Osteocyte (in vitro differentiated cells): ENCODE measurements at places on chromosomes 1 and 21.

- DNase-seq, result no peak
Measured at GRCh38 chr1:85339656-85340399, 63.4 kb upstream of the BCL10 start.

DNA sequence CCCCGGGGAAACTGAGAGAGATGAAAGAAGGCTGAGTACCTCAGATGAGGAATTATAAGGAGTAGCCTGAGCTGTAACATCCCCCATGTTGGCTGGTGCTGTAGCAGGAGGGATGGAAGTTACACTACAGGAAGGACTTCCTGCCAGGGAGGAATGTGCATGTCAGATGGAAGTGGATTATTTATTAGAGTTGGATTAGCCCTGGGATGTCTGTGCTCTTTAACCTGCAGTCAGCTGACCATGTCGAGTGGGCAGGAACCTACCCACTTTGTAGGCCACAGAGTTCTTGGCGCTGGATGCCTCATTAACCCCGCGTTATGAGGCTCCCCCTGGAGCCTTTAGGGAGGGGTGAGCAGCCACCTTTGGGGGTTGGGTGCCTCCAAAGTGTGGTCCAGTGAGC, 757 bp upstream of the SEMA4A start:
- no peak for DNase-seq

GRCh38 chr1:177385760-177386698, 215.3 kb downstream of the BRINP2 start:
- DNase-seq, result no peak

DNA sequence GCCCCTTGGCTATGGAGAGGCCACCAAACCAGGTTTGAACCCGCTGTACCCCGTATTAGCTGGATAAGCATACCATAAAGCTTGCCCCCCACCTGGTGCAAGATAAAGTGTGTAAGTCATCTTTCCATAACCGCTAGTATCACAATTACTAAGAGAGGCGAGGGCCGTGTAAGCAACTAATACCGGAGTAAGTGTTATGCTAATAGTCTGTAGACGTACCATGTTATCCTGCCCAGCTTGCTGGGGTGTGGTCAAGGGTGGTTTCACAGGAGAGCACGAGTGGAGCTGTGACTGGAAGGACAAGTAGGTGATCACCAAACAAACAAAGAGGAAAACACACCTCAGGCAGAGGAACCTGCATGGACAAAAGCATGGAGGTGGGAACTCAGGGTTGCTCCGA, 3.6 kb upstream of the TNFRSF1B start:
- no peak for DNase-seq

GRCh38 chr1:165383599-165384405, 27.3 kb upstream of the LMX1A start:
- DNase-seq, result no peak

GRCh38 chr1:155537193-155537592, 25.4 kb downstream of the ASH1L start:
- DNase-seq, result no peak
